ENCODE measurements at places on chromosomes 5 and 9.

- no peak for DNase-seq
Observed at GRCh38 chr9:134419000-134419683, 92.9 kb downstream of the RXRA start.

GRCh38 chr5:34804913-34805312 lies 34.1 kb upstream of the TTC23L start:
- no peak for DNase-seq

- DNase-seq = no peak
Observed at GRCh38 chr5:40960037-40960436, 50.7 kb downstream of the C7 start.

- DNase-seq = no peak
Observed at GRCh38 chr5:94361161-94361560, 257.2 kb downstream of the KIAA0825 start.

- DNase-seq = no peak
Observed at GRCh38 chr5:61245486-61245885, 83.2 kb upstream of the SMIM15 start.

GRCh38 chr5:978054-978453 lies 30.5 kb upstream of the NKD2 start:
- DNase-seq = no peak
